ENCODE measurements at places on chromosomes 5 and 9.

DNA sequence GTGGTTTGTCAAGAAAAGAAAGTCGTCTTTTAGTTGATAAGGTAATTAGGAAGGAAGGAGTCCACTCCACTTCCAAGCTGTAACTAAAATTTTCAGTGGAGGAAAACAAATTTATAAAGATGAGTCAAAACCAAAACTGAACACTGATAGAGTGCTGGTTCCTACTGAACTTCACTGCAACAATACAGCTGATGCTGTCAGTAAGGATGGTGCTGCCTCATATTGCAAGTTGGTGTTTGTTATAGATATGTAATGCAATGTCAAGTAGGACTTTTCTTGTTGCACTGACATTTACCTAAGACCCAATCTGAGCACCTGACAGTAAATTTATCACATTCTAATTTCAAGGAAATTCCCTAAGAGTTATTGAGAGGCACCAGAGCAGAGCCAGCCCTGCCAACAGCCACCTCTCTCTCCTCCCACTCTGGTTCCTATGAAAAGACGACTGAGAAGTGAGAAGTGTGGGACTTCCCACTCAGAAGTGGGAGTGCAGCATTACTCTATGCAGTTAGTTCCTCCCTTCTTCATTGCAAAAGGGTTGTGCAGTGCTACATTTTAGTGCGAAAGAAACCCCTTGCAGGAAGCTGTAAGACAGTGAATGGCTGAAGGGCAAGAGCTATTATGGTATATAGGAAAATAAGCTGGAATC, 350.8 kb downstream of the NFIB start:
- DNase-seq, result no peak

- DNase-seq, result no peak
Measured at GRCh38 chr5:168073311-168073710, 218.1 kb upstream of the WWC1 start.

GRCh38 chr5:164207646-164208045, 702.2 kb downstream of the MAT2B start:
- DNase-seq, result no peak

- peak; percentile 18 for DNase-seq
Measured at GRCh38 chr5:127572930-127573329, 55.5 kb downstream of the PRRC1 start.

DNA sequence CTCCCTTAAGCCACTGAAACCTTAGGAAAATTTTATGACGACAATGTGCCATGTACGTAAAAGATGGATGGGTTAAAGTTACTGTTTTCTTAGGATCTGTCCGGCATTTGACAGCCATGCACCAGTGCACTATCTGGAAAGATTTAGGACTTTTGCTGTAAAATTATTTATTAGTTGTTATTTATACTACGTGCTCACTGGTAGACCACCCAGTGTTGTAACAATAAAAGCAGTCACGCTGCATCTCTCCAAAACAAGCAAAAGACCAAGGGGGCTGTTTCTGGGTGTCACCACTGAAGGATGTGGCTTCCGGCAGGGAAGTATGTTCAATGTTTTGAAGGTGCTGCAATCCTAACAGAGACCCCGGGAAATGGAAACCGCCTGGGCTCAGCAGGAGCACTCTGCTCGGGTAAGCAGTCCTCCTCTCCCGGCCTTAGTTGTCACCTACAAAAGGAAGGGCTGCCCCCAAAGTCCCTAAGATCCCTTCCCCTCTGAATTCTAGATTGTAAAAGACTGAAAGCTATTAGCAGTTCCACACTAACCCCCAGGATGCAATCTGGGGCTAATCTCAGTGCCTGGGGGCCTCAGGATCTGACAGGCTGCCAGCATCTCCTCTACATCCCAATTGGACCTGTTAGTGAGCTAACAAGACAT, 38.6 kb downstream of the SAXO1 start:
- DNase-seq, result no peak

GRCh38 chr5:91038180-91038808, 344.8 kb downstream of the ARRDC3 start:
- DNase-seq, result peak; percentile 24

- no peak for DNase-seq
Measured at GRCh38 chr9:130977811-130978221, 31.2 kb upstream of the LAMC3 start.

GRCh38 chr5:3392306-3392939, 203.2 kb upstream of the IRX1 start:
- no peak for DNase-seq

- DNase-seq, result peak; percentile 32
Measured at GRCh38 chr9:135864447-135865049, 42.8 kb downstream of the CAMSAP1 start.

- DNase-seq, result no peak
Measured at GRCh38 chr5:58406394-58406793, 53.5 kb downstream of the PLK2 start.

- peak; percentile 96 for DNase-seq
Measured at GRCh38 chr9:16627967-16628366, 242.5 kb downstream of the BNC2 start.

GRCh38 chr5:20353499-20353898, 365.5 kb upstream of the CDH18 start:
- DNase-seq, result no peak

- DNase-seq, result no peak
Measured at GRCh38 chr5:63306909-63307308, 655.3 kb downstream of the HTR1A start.

- DNase-seq, result no peak
Measured at GRCh38 chr9:22343218-22343611, 103.4 kb upstream of the DMRTA1 start.

Measured in fibroblast of gingiva (primary cell).